ENCODE measurements at places on chromosomes 16 and 17.

- DNase-seq, result no peak
Observed at GRCh38 chr16:57025941-57026777, 36.8 kb downstream of the NLRC5 start.

DNA sequence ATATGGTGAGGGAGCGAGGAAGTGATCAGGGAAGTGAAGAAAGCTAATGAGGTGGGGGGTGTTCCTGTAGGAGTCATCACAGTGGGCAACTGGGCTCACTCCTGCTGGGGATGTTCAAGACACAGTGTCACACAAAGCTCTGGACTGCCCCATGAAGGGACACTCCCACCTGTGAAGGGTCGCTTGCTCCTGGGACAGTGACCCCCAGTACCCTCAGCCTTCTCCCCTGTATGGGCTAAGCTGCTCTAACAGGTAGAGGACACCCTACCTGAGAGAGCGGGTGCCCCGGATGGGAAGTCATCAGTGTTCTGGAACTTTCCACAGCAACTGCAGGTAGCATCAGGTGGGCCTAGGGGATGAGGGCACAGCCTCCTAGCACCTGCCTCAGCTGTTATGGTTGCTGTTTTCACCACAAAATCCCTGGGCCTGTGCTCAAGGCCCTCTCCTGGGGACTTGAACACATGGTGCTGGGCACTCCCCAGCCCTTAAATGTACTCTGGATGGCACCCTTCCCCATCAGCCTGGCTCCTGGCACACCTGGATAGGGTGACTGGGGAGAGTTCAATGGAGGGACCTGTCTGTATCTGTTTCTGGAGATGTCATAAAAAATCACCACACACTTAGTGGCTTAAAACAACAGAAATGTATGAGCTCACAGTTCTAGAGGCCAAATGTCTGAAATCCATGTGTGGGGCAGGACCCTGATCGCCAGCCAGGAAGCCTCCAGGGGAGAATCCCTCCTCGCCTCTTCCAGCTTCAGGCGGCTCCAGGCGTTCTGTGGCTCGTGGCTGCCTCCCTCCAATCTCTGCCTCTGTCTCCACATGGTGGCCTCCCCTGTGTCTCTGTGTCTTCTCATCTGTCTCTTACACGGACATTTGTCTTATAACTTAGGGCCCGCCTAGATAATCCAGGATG, 104.0 kb upstream of the CDH5 start:
- DNase-seq, result no peak

DNA sequence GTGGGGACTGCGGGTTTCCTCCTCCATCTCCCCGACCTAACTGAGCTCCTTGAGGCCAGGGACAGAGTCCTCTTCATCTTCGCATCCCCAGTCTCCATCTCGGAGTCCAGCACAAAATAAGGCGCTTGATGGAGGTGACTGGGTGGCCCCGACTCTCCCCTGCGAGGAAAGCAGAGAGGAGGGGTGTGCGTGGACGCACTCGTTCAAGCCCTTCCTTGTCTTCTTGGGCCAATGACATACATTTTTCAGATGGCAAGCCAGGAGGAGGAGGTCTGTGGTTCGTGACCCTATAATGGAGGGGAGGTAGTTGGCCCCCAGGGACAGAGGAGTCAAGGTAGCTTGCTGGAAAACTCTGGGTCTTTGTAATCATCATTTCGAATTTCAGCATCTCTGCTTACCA, 17.2 kb downstream of the CRISPLD2 start:
- no peak for DNase-seq

DNA sequence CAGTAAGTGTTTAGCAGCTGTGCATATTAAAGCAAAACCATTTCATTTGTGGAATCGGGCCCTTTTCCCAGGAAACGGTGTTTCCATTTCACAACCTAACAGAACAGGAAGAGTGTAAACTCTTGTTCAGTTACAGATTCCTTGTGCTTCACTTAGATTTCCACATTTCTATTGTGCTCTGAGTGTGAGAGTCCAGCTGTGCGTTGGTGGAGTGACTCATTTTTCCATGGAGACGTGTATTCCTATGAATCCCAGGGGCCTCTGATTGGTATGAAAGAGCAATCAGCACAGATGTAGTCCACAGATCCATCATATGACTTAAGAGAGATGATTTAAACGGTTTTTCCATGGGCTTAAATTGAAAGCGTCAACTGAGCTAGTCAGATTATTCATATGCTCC, 13.3 kb upstream of the CAVIN1 start:
- peak; percentile 93 for DNase-seq

DNA sequence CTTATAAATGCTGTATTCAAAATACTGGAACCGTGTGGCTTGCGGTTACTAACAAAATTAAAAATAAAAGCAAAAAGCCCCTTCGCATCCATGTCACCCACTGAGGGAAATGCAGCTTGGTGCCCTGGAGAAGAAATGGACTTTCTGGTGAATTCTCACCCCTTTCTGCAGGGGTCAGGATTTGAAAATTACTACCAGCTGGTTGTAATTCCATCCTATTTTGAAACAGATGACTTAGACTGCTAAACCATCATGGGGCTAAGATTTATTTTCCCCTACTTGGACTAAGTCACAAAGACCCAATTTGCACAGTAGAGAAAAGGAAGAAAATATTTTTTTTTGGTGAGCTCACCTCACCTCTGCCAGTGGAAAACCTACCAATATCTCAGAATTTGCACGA, 111.4 kb upstream of the MYOCD start:
- no peak for DNase-seq

Measured in AG09309 (cell line).